ENCODE measurements at places on chromosomes 7 and 10.

DNA sequence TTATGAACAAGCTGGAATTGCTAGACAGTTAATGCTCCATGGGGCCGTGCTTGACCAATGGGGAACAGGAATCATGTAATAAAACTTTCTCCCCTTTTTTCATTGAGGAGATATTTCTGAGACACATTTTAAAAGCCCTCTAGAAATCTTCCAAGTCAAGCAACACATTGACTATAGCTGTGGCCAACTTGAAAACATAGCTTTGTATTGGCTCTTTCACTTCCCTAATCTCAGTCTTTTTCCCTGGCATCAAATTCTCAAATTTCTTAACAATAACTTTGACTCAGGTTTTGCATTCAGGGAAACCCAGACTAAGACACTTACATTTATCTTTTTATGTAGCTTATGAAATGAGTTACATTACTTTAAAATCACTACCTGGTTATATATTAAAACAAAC lies 947.1 kb upstream of the MBL2 start:
- no peak for DNase-seq

DNA sequence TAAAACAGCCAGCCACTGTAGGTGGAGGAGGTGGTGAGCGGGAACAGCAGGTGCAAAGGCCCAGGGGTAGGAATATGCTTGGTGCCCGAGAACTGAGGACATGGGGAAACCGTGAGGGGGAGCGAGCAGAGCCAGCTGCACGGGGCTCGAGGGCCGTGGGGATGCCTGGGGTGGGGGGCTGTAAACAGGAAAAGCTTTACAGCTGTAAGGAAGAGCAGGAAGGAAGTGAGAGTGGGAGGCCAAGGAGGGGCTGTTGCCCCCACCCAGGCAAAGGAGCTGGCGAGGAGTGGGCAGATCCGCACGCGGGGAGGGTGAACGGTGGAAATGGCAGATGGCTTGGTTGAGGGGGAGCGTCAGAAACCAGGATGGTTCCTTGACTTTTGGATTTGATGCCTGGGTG lies 34.4 kb downstream of the ZMIZ1 start:
- no peak for DNase-seq

DNA sequence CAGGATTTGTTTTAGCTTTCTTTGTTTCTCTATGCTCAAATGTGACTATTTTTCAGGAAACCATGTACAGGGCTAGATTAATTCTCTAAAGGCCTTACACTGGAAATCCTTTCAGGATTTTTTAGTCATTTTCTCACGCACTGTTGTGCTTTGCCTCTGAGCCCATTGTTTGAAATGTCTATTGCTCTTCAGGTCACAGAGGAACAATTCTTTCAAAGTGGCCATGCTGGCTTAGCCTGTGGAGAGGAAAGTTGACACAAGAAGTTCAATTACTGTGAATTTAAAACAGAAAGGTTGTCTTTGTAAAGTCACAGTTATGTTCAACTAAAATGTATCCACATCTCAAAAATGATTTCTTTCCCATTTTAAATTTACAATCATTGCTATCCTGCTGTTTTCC lies 1071.7 kb upstream of the POT1 start:
- DNase-seq, result no peak

GRCh38 chr10:101453791-101454718 lies 100.1 kb downstream of the BTRC start:
- DNase-seq, result no peak

GRCh38 chr10:34711500-34711899 lies 103.6 kb downstream of the PARD3 start:
- DNase-seq, result no peak

DNA sequence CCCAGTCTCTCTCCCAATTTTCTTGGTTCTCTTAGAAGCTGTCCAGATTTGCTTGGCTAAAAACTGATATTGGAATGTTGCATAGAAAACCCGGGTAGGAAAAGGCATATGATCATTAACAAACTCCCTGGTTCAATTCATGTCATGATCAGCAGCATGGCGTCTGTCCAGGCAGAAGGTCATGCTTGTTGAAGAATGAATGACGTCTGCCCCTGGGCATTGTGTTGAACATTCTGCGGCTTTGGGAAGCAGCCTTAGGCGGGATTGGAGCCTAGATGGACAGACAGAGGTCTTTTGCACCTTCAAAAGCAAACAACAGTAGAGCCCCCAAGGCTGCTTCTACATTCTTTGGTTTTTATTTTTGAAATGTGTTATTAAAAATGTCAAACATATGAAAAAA lies 7.7 kb upstream of the MINDY3 start:
- no peak for DNase-seq

GRCh38 chr7:132562690-132563089 lies 13.6 kb downstream of the PLXNA4 start:
- no peak for DNase-seq

DNA sequence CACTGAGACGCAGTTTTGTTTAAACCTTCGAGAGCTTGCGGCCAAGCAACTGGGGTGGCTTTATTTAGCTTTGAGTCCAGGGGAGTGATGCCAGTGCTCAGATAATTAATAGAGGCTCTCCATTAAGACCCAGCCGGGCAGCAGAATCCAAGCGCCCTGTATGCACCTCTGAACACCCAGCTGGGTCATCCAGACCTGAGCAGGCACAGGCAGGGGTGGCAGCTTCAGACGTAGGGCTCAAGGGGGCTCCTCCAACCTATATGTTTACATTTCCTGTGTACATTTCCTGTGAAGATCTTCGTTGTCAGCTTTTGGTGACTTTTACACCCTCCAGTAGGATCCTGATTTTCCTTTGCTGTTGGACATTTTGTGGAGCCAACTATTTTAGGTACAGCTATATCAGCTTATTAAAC lies 719.5 kb downstream of the LRMDA start:
- no peak for DNase-seq

GRCh38 chr7:4612939-4613841 lies 68.9 kb upstream of the FOXK1 start:
- no peak for DNase-seq

- no peak for DNase-seq
These were observed 142.1 kb downstream of the JCAD start for GRCh38 chr10:29917311-29917710.

DNA sequence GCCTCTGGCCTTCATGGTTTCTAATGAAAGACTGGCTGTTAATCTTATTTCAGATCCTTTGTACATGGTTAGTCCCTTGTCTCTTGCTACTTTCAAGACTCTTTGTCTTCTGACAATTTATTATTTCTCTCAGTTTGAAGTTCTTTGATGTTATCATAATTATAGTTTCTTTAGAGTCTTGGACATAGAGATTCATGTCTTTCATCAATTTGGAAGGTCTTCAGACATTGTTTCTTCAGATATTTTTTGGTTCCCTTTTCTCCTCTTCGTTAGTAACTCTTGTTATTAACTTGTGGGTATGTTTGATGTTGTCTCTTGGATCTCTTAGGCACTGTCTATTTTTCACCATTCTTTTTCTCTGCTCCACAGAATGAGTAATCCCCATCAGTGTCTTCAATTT lies 8.7 kb downstream of the ZNF37A start:
- DNase-seq, result no peak

GRCh38 chr7:109259151-109259550 lies 689.5 kb downstream of the DNAJB9 start:
- DNase-seq, result no peak

GRCh38 chr10:78914060-78914378 lies 154.7 kb upstream of the ZMIZ1 start:
- no peak for DNase-seq

DNA sequence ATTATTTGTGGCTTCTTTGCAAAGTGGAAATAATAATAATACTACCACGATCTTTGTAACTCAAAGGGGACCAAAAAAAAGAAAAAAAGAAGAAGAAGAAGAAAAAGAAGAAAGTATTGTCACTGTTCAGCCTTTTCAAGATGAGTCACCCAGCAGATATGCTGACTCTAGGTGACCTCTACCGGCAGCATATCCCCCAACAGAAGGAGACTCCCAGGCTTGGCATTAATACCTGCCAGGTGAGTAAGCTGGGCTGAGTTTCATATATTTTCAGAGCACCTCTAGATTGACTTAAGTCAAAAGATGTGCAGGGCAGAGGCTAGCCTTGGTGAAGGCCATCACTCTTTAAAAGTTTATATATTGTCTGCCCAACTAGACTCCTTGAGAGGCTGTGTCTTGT lies 30.4 kb upstream of the GPR26 start:
- DNase-seq, result no peak

DNA sequence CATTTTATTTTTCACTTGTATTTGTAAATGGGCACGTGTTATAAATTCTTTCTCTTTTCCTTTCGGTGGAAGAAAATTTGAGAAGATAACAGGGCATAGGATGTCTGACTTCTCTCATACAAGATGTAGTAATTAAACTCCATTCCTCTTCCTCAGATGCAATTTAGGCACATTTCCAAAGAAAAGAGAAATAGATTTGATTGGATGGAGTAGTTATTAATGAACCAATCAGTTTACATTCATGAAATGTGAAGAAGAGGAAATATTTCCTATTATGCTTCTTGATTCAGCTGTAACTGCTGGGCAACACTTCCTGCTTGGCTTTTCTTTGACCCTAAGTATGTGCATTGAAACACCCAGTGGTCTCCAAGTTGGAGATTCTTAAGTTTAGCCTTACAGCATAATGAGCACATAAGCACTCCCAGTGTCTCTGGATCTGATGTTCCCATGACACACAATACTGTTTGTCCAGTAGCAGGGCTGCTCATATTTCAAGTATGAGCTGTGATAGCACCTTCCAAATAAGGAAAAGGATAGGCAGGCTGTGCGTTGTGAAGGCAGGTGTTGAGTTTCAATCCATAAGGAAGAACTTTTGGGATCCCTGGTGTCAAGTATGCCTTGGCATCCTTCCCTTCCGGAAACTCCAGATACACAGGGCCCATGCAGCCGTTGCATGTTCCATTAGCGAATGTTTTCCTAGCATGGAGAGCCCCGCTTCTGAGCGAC lies 33.4 kb upstream of the COBL start:
- no peak for DNase-seq

DNA sequence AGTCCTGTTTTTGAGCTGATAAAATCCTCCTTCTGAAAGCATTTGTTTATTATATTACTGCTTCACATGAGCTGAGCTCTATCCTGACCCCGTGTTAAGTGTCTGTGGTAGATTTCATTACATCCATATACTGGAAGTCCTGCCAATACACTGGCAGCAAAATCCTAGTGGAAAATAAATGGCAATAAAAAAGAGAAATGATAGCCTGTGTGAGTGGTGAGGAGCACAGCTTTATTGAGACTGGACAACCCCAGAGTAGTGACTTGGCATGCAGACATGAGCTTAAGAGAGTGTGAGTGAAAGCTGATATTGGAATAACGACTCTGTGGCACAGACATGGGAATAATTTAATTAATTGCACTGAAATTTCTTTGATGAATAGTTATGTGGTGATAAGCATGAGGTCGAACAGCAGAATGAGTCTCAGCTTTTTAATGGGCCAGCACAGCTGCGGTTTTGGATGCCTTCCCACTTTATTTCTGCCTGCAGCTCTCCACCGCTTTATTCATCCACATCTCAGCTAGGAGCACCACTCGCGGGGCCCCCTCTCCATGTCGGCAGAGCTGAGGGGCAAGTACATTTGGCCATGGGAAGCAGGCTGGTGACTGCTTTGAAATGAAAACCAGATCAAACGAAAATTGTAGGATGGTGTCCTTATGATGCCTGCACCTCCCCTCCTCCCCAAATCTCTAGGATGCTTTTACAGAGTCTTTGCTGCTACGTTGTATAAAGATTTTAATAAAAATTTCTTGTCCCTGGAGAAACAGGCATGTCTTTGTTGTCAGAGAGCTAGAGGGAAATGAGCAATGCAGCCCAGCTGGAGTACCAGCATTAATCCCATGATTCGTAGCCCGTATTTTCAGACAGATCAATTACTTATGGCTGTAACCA lies 494.3 kb downstream of the AUTS2 start:
- DNase-seq, result peak; percentile 9

DNA sequence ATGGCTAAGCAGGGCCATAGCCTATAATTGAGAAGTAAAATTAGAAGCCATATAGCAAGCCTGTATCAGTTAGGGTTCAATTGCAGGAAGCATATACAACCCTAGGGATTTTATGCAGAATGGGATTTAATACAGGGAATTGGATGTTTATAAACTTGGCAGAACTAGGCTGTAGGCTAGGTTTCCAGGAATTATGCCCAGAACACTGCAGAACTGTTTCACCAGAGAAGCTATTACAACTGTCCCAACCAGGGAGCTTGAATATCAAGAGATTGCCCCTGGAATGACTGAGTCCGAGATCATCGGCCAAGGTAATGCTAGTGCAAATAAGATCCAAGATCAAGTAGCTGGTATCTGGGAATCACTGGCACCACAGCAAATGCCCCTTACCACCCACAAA lies 64.0 kb downstream of the PRR15 start:
- DNase-seq, result no peak

GRCh38 chr7:153382641-153383101 lies 623.1 kb downstream of the ACTR3B start:
- DNase-seq, result no peak

DNA sequence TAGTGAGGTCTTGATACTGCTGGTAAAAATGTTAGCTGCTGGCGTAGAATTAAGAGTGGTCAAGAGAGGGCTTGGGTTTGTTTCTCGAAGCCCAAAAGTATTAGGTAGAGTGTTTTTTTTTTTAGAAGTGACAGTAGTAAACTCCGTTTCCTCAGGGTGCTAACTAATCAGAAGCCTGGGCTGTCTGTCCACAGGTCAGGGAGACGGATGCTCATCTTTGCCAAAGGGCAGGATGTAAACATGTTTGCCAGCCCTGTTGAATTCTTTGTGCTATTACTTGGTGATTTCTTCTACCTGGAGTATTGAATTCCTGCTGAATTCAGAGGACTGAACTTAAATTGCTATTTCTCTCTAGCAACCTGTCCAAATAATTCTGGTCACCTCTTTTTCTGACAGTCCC lies 117.1 kb downstream of the SND1 start:
- no peak for DNase-seq

DNA sequence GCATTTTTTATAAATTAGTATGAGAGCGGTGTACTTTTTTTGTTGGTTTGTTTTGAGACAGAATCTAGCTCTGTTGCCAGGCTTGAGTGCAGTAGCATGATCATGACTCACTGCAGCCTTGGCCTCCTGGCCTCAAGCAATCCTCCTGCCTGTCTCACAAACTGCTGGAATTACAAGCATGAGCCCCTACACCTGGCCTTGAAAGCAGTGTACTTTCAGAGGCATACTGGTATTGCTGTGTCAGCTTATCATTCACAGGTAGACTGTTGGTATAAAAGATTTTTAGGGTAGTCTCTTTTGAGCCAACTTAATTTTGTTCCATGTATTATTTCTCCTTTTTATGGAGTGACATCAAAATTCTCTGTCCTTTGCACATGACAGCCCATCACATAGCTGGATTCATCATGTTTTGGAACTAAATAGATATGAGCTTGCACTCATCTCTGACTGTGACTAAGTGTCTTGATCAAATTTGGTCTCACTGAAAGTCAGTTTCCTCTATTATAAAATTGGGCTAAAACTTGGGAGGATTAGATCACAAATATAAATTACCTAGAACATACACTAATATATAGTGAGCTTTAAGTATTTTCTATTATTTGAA lies 12.4 kb downstream of the GNAT3 start:
- DNase-seq, result no peak

- DNase-seq, result no peak
These were observed 2.3 kb downstream of the IGF2BP3 start for GRCh38 chr7:23467806-23468525.

Data from nucleus accumbens (tissue), 56 donors.